ENCODE measurements at places on chromosomes 12 and 14. TPM values are rescaled to one million over a fixed set of nuclear protein-coding genes. Genes with fewer than 3 reads are reported as not detected.

The SIX1 gene
- 11.3 TPM for total RNA-seq

The P2RX2 gene
- total RNA-seq: not detected

The FGF23 gene
- not detected for total RNA-seq

The FGF6 gene
- total RNA-seq: not detected

The EIF2B1 gene
- 211 TPM for total RNA-seq

The BIN2 gene
- total RNA-seq: 0.42 TPM

The HVCN1 gene
- 1.3 TPM for total RNA-seq

The WSCD2 gene
- total RNA-seq: 0.28 TPM

The ACOT6 gene
- total RNA-seq: 0.28 TPM

The FBLN5 gene
- total RNA-seq: 1.9 TPM

The CHGA gene
- 0.07 TPM for total RNA-seq

The PTGR2 gene
- total RNA-seq: 8.9 TPM

The GSC gene
- not detected for total RNA-seq

The PLEKHG7 gene
- total RNA-seq: not detected

The ATL1 gene
- 1.6 TPM for total RNA-seq

The LMNTD1 gene
- not detected for total RNA-seq

The OR6C65 gene
- total RNA-seq: not detected

The USP30 gene
- 10.5 TPM for total RNA-seq

The VPS37B gene
- 71.3 TPM for total RNA-seq

The GPRC5D gene
- total RNA-seq: not detected

The IL22 gene
- not detected for total RNA-seq

The BDKRB2 gene
- total RNA-seq: 3.9 TPM

The TAS2R8 gene
- not detected for total RNA-seq

The GDF3 gene
- total RNA-seq: not detected

The PGF gene
- 51.8 TPM for total RNA-seq

The LPAR5 gene
- total RNA-seq: 16.6 TPM

The CEBPE gene
- not detected for total RNA-seq

The CNOT2 gene
- 61.6 TPM for total RNA-seq

The TESPA1 gene
- total RNA-seq: not detected

Data from airway epithelial cell (primary cell).